ENCODE measurements at places on chromosomes 5 and 9.

- no peak for DNase-seq
Observed at GRCh38 chr9:96667363-96667728, 12.2 kb upstream of the PRXL2C start.

DNA sequence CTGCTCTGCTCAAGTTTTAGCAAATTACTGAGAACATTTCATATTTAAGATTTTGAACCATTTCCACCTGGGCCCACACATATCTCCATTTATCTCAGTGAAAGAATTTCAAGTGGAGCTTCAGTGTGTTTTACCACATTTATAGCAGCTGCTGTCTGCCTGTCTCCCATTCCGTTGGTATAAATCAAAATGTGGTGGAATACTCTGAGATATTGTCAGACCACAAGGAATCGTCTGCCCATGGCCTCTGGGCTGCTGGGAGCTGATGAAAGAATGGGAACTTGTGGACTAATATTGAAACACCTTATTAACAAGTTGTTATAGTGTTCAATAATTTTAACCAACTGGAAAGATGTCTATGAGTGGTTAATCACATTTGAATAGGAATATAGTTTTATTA is 33.3 kb downstream of the MAST4 start:
- no peak for DNase-seq

- DNase-seq, result no peak
Observed at GRCh38 chr5:65262649-65263059, 219.1 kb downstream of the ADAMTS6 start.

GRCh38 chr5:151523335-151523734 is 67.8 kb downstream of the FAT2 start:
- peak; percentile 35 for DNase-seq

- peak; percentile 4 for DNase-seq
Observed at GRCh38 chr5:43773478-43773844, 170.5 kb downstream of the NNT start.

DNA sequence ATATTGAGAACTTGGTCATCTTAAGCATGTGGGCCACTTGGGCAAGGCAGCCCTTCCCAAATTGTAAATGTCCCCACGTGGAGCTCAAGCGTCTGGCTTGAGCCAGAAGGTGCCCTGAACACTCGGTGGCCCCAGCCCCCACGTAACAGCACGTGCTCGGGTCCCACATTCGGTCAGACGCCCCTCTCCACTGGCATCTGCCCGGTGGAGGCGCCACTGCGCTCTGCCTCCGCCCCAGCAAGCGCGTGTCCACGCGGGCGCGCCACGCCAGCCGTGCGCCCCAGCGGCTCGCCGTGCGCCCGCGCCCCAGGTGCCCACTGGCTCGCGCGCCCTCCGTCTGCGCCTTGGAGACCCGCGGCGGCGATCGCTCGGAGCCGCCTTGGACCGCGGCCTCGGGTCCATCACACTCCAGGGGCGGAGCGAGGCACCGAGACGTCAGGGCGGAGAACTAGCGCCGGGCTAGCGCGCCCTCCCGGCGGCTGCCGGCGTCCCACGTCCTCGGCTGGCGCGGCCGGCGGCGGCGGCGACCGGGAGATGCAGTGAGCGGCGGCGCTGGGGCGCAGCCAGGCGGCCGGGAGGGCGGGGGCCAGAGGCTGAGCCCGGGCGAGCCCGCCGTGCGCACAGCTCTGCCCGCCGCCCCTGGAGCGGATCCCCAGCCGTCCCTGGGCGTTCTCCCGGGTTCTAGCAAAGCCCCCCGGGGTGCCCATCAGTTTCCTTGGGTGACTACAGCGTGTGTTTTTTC is at the start of gene PALM2AKAP2:
TSS of gene PALM2AKAP2 (plus strand) at position 488 of the 742 bp plus-strand sequence. CDS start 291 bp downstream, outside the sequence.
- DNase-seq, result no peak

DNA sequence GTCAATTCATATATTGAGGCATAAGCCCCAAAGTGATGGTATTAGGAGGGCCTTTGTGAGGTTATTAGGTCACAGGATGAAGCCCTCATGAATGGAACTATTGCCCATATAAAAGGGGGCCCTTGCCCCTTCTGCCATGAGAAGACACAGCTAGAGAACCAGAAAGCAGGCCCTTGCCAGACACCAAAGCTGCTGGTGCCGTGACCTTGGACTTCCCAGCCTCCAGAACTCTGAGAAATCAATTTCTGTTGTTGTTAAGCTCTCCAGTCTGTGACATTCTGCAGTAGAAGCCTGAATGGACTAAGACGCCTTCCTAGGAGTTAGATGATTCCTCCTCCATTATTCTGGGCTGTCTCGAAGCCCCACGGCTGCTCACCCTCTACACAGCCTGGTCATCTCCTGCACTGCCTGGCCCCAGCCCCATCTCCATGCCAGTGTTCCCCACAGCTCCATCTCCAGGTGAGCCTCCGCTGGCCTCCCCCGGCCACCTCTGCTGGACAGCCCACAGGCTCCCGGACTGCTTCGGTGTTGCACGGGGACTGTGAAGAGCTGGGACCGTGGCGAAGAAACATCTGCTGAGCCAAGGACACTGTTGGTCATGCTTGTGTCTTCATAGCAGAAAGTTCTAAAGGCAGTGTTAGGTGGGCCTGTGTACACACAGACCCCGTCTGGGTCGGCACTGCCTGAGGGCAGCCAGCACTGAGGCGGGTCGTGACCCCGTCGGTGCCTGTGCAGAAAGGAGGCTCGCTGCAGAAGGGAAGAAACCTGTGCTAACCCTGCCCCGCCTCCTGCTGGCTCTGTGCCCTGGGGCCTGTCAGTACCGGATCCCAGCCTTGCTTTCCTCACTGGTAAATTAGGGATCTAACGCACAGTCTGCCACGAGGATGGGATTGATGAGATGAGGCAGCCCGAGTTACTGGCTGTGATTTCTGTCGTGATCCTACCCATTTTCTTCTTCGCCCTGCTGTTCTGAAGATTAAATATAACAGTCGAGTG is 55.1 kb upstream of the CNOT6 start:
- DNase-seq, result no peak

DNA sequence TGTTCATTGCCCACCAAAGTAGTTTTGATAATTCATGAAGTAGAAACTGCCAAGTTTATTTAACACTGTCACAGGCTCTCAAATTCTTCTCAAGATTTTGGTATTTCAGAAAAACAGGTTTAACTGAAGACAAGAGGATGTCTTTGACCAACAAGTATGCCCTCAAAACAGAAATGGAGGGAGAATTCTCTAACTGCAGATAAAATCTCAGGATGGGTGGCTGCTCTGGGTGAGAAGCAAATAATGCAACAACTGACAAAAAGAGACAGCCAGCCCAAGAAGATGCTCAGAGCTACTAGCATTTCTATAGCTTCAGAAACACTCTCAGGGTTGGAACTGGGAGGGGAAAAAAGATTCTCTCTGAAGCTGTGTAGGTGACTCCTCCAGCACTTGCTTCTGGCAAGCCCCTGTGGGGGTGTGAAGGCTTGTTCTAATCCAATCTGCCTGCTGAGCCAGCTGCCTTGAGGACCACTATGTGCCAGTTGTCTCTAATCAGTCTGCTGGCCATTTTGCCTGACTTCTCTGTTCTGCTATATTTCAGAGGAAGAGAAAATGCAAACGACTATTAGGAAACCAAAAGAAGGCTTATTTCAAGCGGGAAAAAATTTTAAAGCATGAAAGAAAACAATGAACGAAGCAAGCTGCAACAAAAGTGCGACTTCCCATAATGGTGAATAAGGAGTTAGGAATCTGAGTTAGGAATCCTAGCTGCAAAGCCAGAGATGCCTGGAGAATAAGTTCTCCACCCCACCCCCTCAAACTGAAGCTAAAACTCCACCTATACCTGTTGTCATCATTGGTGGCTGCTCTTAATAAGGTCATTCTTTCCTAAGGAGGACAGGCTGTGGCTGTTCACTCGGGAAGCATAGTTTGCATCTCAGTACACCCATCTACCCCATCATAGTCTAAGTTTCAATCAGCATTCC is 147.5 kb downstream of the GNAQ start:
- DNase-seq, result no peak

DNA sequence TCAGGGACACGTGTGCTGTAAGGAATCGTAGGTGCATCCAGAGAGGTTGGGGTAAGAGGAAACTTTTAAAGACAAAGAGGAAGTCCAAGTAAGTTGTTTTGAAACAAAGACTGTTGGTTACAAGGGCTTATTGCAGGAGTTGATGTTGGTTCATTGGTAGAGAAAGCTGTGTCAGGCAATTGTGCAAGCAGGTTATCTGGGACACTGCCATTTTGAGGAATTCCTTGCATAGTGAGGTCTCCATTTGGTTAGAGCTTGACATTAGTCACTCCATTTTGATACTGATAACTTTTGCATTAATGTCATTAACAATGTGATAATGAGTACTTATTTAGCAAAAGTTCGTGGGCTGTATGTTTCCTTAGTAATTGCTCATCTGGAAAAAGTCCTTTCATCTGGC is 24.9 kb downstream of the CNOT6 start:
- DNase-seq, result peak; percentile 85

GRCh38 chr9:116574027-116574679 is 113.0 kb upstream of the TRIM32 start:
- DNase-seq, result no peak

- DNase-seq, result no peak
Observed at GRCh38 chr5:16690243-16690852, 73.6 kb upstream of the RETREG1 start.

- no peak for DNase-seq
Observed at GRCh38 chr9:132509928-132510874, 72.2 kb upstream of the BARHL1 start.

GRCh38 chr5:31476738-31477141 is 55.2 kb downstream of the DROSHA start:
- no peak for DNase-seq

- no peak for DNase-seq
Observed at GRCh38 chr5:178434851-178435250, 155.3 kb downstream of the COL23A1 start.

DNA sequence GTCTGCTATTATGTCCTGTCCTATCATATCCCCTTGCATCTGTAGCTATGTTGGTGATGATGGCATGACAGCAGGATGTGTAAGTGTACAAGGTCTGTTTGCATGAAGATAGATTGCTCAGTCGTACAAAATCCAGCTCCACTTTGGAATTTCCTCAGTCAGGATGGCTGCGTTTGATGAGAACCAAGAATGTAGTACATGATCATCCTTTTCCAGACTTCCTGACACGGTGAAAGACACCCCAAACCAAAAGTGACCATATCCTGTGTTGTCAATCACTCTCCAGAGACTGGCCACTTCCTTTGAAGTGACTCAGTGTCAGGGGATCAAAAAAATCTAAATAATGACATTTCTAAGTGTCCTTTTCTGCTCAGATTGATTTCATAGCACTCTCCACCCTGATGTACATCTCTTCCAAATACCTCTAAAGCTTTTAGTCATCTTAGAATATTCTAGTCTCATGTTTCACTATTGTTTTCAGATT is 213.4 kb downstream of the PLK2 start:
- no peak for DNase-seq

GRCh38 chr9:136578626-136578914 is 32.7 kb upstream of the NOTCH1 start:
- DNase-seq, result no peak

DNA sequence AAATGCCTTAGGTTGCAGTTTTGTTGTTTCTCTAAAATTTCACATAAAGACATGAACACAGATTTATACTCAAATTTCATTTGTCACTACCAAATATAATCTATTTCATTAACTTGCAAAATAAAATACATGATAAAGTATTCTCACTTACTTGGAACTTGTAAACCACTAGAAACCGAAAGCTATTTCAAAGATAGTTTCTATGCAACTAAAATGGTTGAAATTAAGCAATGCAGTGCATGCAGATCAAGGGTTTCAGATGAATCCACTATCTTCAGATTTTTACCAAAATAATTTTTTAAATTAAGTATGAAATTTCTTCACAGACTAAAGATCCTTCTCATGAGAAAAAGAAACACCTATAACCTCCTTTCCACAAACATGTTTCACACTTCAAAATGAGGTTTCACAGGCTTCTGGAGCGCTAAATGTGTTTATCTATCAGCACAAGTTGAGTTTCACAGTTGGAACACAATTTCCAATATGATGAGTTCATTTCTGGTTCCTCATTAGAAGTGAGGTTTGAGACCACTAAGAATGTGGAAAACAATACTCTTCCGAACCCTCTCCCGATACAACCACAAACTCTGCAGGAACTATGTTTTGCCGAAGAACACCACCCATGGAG is 63.9 kb downstream of the EPB41L4A start:
- no peak for DNase-seq

- DNase-seq, result no peak
Observed at GRCh38 chr5:131114754-131115153, 50.3 kb downstream of the HINT1 start.

- no peak for DNase-seq
Observed at GRCh38 chr9:132333556-132333955, 21.2 kb downstream of the SETX start.

- DNase-seq, result no peak
Observed at GRCh38 chr5:138949988-138950387, 74.9 kb upstream of the LRRTM2 start.

GRCh38 chr9:37935096-37935495 is 31.2 kb upstream of the SLC25A51 start:
- no peak for DNase-seq

- no peak for DNase-seq
Observed at GRCh38 chr5:39713250-39713916, 288.6 kb upstream of the DAB2 start.

- DNase-seq, result no peak
Observed at GRCh38 chr5:57685516-57686255, 203.1 kb upstream of the ACTBL2 start.

- DNase-seq, result no peak
Observed at GRCh38 chr9:127612939-127613582, 984 bp downstream of the STXBP1 start.

- no peak for DNase-seq
Observed at GRCh38 chr9:137204731-137205125, 720 bp downstream of the TMEM203 start.

DNA sequence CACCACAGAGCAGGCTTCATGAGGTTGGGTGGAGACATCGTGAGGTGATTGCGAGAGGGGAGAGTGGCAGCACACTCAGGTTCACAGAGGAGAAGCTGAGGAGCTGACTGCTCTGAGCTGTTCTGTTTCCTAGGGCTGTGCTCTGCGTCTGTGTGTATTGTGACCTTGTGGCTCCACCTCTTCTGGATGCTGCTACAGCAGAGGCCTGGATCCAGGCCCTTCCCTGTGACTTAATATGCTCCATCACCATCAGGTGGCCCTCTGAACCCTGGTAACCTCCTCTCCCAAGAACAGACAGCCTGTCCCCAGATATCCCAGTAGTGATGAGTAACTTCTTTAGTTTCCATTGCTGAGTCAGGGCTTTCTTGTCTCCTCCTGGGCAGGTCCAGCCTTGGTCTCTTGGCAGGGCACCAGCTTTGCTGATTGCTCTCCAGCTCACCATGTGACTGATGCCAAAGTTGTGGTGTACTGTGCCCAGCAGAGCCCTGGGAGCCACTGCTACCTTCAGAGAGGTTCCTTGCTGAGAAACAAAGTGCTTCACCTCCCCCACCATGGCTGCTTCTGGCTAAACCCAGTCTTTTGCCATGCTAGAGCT is 212.8 kb upstream of the CHD1 start:
- DNase-seq, result no peak
